ENCODE measurements at places on chromosomes 3 and 15.

DNA sequence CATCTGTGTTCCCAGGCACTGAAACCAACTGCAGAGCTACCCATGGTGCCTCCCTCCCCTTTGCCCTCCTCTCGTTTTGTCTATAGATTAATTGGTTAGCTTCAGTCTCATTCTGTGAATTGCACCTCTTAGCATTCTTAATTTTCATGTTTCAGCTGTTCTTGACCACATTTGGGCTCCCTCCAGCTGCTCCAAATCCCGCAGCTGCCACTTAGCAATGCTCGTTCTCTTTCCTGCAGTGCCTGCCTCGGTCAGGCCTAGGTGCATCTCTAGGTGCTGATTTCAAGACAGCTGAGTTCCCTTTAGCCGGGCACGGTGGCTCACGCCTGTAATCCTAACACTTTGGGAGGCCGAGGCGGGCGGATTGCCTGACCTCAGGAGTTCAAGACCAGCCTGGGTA, 47.0 kb upstream of the SMAD3 start:
- DNase-seq: no peak

- DNase-seq: no peak
Observed at GRCh38 chr3:50570508-50571279, 1.4 kb downstream of the HEMK1 start.

DNA sequence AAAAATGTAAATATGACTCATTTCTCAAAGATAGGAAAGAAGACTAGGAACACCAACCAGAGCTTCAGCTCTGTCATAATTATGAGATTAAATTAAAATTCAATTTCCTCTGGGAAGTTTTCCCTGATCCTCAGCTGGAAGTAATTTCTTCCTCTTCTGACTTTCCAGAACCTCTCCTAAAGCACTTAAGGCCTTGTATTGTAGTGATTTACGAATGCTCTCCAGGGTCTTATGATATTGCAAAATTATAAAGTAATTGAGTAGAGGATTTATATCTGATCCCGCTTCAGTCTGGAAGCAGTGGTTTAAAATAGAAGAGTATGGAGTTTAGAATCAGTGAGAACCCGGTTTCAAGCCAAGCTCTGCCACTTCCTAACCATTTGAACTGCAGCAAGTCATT, 279.8 kb downstream of the ZPLD1 start:
- DNase-seq: no peak

GRCh38 chr15:93943586-93943985, 287.8 kb upstream of the MCTP2 start:
- DNase-seq: no peak

DNA sequence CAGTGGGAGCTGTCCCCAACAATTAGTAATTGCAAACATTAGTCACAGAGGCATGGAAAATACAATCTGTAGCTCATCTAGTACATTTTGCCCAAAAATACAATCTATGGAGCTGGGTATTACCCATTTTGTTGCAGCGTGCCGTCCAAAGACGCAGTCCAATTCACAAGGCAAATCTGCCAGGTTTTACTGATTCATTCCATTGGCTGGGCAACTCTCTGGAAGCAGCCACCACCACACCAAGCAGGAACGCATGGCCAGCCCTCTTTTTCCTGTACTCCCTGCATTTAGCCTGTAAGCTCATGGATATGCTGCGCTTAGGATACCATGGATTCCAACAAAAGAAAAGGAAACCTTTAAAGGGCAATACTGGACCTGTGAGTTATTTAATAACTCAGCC, 60.5 kb upstream of the ARRDC4 start:
- DNase-seq: no peak

- no peak for DNase-seq
Observed at GRCh38 chr3:29924783-29925561, 644.1 kb downstream of the RBMS3 start.

GRCh38 chr3:50246517-50246954, 10.5 kb downstream of the GNAI2 start:
- peak; percentile 92 for DNase-seq

DNA sequence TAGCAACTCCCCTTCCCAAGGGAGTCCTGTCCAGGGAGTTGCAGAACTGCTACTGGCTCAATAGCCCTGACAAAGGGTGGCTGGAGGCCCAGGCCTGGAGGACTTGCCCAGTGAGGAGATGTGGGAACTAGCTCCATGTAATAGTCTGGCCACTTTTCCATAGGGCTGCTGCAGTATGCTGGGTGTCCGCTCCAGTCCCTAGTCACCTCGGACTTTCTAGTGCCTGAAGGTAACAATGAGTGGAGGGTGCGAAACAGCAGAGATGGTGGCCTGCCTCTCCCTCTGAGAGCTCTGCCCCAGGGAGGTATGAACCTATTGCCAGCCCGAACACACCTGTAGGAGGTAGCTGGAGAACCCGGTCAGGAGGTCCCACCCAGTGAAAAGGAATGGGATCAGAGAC, 42.0 kb upstream of the GCSAM start:
- DNase-seq: no peak

- peak; percentile 6 for DNase-seq
Observed at GRCh38 chr3:120348065-120348990, 826 bp downstream of the LRRC58 start.

- no peak for DNase-seq
Observed at GRCh38 chr3:114962189-114962588, 184.9 kb downstream of the ZBTB20 start.

DNA sequence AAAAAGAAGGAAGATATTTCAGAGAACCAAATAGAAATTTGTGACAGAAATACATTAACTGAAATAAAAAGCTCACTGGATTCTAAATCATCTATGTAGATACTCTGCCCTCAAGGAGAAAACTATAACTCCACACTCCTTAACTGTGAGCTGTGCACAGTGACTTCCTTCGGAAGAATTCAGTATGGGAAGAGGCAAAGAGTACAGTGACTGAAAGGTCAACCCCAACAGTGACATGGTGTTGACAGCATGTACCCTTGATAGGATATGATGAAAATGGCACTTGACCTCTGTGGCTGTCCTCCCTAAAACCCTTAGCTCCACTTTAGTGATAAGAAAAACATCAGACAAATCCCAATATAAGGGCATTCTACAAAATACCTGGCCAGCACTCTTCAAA, 165.5 kb downstream of the ATP10A start:
- no peak for DNase-seq

DNA sequence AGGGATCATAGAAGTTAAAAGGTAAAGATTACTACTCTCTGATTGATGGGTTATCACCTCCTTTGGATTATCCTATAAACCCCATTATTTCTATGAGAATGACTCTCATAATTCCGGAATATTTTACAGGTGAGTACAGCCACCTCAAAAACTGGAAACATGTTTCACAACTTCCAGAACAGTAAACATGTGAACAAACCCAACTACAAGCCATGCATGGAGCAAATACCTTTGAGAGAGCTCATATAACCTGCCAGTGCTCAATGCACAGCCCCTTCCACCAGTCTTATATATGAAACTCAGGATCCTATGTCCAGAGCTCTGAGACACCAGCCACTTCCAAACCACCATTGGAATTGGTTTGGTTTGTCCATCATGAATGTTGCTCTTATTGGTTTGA, 208.0 kb downstream of the MECOM start:
- DNase-seq: no peak

DNA sequence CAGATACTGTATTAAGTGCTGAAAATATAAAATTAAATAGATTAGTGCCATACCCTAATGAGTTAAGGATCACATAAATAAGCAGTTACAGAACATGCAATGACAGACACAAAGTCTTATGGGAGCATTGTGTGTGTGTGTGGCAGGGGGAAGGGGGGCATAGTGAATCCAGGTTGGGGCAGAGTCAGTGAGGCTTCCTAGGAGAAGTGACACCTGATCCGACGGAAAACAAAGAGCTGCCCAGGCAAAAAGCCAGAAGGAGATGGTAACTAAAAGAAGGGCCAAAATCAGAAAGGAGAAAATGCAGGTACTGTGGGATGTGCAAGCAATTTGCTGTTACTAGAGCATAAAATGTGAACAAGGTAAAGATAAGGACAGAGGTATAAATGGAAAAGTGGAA, 80.1 kb upstream of the CHRM5 start:
- no peak for DNase-seq

GRCh38 chr15:61841466-61841865, 218.8 kb downstream of the VPS13C start:
- DNase-seq: no peak

- DNase-seq: no peak
Observed at GRCh38 chr3:172009803-172010202, 29.6 kb upstream of the FNDC3B start.
